ENCODE measurements at places on chromosomes 6 and 20.
A peak's percentile ranks its signal among the peaks of the same experiment; 100 is the strongest.

- no peak for DNase-seq
Observed at GRCh38 chr6:27433714-27434113, 39.2 kb downstream of the ZNF184 start.

GRCh38 chr6:97282238-97282725 lies 734 bp downstream of the MMS22L start:
- no peak for DNase-seq

DNA sequence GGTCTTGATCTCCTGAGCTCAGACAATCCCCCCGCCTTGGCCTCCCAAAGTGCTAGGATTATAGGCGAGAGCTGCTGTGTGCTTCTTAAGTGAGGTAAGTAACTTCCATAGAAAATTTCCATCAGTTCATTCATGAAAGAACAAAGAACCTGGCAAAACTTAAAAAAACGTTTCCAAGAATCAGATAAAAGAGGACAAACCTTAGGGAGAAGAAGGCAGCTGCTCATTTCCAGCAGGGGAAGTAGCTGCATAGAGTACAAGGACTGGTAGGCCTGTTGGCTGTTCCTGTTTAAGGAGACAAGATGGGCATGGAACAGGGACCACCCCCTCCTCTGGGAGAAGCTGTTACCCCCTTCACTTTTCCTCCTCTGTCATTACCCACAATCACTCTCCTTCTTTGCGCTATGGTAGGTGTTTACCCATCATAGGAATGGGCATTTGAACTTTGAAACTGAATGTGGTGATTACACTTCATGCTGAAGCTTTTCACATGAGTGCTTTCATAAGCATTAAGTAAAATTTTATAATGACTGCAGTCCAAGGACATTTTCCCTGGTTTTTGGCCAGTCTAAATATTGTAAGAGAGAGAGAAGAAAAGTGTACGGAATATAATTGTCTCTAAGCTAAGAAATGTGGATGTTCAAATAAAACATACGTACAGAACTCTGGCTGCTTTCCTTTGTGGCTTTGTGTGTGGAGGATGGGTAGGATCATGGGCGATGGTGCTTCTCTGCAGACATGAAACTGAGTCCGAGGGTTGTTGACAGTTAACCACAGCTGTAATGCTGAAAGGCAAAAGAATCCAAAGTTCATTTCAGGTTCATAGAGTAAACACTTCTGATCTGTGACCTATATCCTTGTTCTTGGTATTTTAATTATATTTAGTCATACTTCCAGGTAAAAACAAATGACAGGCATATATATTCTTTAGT lies 56.4 kb downstream of the CCN2 start:
- no peak for DNase-seq

GRCh38 chr20:24754691-24755090 lies 194.4 kb upstream of the CST7 start:
- no peak for DNase-seq

GRCh38 chr6:14202947-14203346 lies 85.4 kb downstream of the CD83 start:
- no peak for DNase-seq

DNA sequence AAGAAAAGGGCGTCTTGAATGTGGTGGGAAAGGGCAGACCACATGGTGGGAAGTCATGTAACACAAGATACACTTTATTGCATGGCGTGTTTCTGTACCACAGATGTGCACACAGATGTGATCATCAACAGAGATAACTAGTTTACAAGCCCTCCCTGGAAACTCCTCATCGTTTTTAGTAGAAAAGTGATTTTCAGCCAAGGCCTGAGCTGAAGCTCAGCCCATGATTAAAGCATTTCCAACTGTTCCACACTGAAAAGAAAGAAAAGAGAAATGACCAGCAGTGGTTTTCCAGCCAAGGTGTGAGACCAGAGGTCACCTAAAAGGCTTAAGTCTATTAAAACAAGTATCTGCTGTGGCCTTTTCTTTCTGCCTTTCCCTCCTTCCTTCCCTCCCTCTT lies 463.9 kb upstream of the JAG1 start:
- DNase-seq = no peak

GRCh38 chr6:113129991-113130390 lies 727.2 kb upstream of the MARCKS start:
- DNase-seq = no peak

DNA sequence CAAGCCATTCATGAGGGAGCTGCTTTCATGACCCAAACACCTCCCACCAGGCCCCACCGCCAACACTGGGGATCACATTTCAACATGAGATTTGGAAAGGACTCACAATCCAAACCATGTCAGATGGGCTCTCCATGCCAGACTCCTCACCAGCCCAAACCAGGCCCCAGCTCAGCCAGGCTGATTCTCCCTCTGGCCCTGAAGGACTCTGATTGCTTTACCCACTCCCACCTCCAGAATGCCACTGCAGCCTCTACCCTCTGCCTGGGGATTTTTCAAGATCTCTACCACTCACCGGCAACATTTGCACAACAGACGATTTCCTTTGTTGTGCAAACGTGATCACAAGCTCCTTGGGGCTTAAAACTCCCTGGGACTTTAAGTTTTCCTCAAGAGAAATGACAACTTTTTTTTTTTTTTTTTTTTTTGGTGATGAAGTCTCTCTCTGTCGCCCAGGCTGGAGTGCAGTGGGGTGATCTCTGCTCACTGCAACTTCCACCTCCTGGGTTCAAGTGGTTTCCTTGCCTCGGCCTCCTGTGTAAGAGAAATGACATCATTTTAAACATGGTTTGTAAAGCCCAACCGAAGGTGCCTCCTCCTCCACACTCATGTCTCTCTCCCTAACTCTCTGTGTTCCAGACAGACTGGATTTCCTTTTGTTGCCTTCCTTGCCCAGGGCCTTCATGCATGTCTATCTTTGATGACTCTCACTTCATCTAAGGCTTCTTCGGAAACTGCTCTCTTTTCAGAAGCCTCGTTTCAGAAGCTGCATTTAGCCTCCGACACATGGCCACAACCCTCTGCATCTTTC lies 147.0 kb downstream of the CDH26 start:
- no peak for DNase-seq

GRCh38 chr6:38077488-38078030 lies 258.0 kb downstream of the ZFAND3 start:
- DNase-seq = no peak

DNA sequence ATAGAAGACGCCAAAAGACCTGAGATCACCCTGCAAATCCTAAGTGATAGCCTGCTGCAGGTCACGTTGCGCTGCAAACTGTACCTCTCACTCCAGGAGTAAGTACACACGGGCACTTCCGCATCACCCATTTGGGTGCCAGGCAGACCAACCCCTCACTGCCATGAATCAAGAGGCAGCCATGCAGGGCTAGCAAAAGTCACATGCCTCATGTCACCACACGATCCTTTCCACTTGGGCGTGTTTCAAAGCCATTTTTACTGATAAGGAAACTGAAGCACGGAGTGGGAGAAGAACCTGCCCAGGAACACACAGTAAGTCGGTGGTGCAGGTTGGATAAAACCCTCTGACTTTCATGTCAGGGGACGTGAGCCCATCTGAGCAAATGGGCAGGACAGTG lies 37.0 kb downstream of the BPIFB1 start:
- DNase-seq = no peak

DNA sequence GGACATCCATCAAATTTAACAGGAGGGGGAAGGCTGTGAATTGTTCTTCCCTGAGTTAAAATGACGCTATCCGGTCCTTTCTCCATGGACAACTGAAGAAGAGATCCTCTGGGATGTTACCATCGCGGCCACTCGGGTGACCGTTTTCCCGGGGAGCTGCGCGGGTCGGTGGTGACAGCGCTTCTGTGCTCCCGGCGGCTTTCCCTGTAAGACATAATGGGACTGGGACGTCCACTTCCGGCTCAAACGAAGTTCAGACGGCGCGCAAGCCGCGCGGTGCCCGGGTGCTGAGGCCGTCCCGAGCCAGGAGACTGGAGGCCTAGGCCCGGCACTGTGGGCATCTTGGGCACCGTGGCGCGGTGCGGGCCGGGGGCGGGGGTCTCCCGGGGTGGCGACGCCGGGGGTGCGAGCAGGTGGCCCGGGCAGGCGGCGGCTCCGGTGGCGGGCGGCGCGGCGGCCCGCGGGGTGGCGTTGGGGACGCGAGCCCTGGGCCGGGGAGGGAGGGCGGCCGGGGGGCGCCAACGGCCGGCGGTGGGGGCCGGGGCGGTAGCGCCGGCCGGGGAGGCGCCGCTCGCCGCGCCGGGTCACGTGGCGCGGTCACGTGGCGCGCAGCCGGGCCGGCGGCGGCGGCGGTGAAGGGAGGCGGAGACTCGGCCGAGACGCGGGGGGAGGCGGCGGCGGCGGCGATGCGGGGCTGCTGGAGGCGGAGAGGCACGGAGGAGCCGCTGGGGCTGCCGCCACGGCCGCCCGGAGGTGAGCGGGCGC lies 63.6 kb downstream of the GTF2H5 start:
- no peak for DNase-seq

DNA sequence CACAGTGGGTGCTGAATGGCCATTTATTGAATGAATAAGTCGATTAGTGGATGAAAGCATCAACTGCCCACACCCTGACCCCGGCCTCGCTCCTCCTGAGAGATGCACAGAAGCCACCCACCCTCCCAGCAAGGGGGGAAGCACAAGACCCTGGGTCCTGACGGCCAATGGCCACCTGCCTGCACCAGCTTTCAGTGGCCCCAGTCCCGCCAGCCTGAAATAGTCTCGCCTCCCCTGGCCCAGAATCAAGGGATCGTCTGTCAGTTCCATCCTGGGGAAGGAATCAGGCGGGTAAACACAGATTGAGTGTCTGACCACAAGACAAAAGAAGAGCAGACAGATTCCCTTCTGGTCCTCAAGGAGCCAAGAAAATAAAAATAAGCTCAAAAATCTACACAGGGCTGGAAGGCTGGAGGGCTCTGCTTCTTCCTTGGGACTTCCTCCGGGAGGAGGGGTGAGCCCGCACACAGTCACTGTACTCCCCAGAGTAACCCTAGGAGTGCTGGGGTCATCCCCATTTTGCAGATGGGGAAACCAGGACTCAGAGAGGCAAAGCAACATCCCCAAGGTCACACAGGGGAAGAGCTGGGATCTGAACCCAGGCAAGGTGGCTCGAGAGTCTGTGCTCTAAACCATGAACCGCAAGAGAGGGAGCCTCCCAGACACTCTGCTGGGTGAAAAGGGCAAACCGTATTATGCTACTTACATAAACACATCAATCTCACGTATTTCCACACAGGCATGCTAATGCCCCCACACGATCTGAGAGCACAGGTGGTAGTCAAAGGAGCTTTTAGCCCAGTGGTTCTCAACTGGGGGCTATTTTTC lies 7.8 kb downstream of the PREX1 start:
- DNase-seq = no peak

GRCh38 chr6:147075381-147075780 lies 128.8 kb upstream of the STXBP5 start:
- DNase-seq = peak; percentile 59
